ENCODE measurements at places on chromosomes 1 and 21.

- peak; percentile 70 for DNase-seq
These were observed 4.6 kb upstream of the FAM167B start for GRCh38 chr1:32242341-32242851.

GRCh38 chr21:32613436-32614043 is 1.4 kb upstream of the CFAP298 start:
- DNase-seq = no peak

- DNase-seq = no peak
These were observed 46.4 kb upstream of the ENAH start for GRCh38 chr1:225699336-225699735.

GRCh38 chr1:99082366-99082765 is 77.7 kb upstream of the PLPPR5 start:
- no peak for DNase-seq

Measured in posterior cingulate gyrus (tissue), 11 donors.